ENCODE measurements at places on chromosomes 2 and 18.

DNA sequence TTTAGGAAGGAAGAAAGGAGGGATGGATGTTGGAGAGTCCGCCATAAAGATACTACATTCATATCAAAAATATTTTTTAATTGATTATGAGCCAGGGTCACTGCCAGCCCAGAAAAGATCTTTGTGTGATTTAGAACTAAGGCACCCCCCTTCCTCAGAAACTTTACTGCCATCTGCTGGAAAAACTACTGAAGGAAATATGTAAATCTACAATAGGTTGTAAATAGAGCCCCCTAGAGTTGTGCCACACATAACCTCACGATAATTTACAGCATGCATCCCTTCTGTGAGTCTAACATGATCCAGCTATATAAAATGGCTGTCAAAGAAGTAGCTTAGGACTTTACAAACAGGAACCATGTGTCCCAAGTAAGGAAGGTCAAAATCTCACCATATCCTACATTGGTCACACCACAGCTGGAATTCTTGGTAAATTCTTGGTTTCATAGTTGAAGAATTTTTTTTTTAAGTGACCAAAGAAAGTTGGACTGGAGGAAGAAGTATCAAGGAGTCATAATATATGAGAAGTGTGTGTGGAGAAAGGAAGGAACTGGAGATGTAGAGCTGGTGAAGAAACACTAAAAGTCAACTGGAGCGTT, 152.5 kb downstream of the CYP26B1 start:
- no peak for DNase-seq

DNA sequence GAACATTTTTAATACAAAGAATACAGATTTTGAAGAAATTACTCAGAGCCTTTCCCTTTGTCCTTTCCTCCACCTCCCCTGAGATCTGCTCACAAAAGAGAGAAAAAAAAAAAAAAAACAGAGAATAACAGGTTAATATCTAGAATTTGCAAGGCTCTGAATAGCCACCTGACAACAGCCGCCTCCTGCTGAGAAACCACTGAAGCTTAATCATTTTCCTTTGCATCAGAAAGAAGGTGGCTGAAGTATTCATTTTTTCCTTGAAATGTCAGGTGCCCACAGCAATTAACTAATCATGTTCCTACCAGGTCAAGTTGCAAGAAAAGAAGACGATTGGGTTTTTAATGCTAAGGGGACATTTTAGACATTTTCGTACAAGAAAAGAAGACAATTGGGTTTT, 21.2 kb downstream of the CNTNAP5 start:
- DNase-seq, result no peak

DNA sequence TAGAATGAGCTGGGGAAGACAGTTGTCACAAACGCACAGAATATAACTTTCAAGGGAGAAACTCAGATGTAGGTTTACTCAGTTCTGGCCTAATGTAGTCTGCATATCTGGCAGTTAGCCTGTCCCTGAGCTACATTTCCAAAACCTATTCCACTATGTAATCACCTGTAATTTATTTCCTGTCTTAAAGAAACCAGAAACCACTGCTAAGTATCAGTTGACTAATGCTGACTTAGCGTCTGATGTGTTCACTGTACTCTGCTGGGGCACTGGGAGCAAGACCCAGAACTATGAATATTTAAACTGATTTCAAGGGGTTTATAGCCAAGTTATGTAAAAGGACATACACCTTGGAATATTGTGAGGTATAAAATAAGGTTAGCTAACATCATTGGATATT, 1995.2 kb upstream of the PIK3C3 start:
- no peak for DNase-seq

- no peak for DNase-seq
These were observed 87.0 kb upstream of the KCNH7 start for GRCh38 chr2:162925595-162925994.

GRCh38 chr2:75311993-75312392, 112.7 kb upstream of the TACR1 start:
- DNase-seq, result no peak

GRCh38 chr2:218354850-218355443, 1.7 kb upstream of the CATIP start:
- DNase-seq, result no peak

DNA sequence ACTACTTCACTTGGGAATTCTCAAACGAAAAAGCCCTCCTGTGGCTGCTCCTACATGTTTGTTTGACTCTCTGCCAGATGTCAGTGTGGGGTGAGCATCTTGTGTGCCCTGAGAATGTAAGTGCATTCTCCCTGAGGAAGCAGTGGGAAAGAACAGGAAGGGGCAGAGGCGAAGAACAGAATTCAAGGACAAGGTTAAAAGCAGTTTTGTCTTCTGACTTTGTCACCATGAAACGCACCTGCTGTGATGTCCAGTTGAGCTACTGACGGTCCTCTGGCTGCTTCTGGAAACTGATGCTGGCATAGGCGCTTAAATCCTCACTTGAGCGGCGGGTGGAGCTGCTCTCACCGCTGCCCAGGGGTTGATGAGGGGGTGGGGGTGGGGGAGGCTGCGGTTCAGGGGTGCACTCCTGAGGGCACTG, 4.9 kb downstream of the IRS1 start:
- no peak for DNase-seq

GRCh38 chr2:240928476-240929363, 22.6 kb downstream of the CROCC2 start:
- no peak for DNase-seq

DNA sequence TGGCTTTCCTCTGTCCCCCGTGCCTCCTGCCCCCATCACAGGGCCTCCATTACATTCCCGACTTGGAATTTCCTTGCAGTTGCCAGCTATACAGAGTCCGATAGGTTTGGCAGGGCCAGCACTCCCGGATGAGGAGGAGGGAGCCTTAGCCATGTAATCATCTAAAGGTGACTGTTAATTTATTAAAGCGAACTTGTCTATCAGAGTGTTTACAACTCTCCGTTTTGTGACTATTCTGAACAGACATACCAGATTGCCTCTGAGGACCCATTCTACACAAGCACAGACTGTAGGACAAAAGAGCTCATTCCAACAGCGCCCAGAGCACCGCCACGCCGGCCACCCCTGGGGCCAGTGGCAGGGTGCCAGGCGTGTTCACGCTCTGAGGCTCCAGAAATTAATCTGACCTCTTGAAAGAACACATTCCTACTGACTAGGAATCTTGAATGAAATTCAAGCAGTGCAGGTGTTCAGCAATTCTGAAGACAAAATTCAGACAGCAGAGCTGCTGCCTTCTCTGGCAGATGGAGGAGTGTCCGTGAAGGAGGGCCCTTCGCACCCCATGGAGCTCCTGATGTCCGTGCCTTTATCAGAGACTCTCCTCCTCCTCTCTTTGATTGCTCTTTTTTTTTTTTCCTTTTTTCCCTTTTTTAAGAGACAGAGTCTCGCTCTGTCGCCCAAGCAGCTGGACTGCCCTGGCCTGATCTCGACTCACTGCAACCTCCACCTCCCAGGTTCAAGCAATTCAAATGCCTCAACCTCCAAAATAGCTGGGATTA, 58.1 kb upstream of the RALBP1 start:
- peak; percentile 83 for DNase-seq

GRCh38 chr18:31487246-31488015, 10.5 kb upstream of the DSG2 start:
- DNase-seq, result no peak

DNA sequence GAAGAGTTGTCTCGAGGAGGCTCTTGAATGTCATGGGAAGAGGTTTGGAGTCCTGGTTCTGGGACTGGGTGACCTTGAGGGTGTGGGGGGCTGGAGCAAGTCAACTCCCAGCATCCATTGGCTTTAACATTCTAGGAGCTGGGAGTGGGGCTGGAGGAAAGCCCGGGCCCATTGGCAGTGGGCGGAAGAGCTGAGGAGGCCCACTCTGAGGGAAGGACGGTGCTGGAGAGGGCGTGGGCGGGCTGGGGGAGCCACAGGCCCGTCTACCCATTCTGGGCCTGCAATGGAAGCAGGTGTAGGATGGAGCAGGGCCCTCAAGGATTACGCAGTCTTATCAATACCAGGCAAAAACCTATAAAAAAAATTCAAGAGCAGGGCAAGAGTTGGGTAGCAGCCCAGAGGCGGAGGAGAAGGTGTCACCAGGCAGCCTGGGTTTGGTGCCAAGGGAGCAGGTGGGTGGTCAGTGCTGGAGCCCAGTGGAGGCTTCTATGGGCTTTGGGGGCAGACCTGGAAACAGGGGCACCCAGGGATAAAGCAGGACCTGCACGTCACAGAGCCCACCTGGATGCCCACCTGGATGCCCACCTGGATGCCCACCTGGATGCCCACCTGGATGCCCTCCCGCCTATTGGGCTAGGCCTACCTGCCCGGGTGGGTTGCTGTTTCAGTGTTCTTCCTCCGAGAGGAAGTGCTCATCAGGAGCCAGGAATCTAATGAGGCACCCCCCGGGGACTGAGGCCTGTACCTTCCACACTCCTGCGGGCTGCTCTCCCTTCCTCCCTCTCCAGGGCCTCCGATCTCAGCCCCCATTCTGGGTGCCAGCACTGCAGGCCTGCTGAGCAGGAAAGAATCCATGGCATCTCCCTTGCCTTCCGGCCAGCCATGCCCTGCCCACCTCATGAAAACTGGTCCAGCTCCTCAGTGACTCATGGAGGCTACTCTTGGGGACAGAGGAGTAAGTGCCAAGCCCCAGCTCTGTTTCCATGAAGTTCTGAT, 71.3 kb downstream of the CTIF start:
- no peak for DNase-seq

DNA sequence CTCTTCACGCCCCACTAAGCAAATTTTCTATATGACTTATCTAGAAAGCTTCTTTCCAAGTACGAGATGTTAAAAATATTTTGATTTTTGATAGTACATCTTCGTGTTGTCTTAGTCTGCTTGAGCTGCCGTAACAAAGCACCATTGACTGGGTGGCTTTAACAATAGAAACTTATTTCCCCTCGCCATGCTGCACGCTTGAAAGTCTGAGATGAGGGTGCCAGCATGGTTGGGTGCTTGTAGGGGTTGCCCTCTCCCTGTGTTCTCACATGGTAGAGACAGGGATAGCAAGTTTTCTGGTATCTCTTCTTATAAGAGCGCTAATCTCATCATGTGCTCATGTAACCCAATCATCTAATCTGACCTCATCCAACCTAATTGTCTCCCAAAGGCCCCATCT, 106.2 kb downstream of the TANC1 start:
- DNase-seq, result no peak

- no peak for DNase-seq
These were observed 276.5 kb upstream of the MC4R start for GRCh38 chr18:60649107-60649506.

GRCh38 chr2:119574108-119574815, 30.0 kb downstream of the CFAP221 start:
- DNase-seq, result no peak

Data from esophagus muscularis mucosa (tissue), 4 donors.